ENCODE measurements at places on chromosomes 6 and 20.

- DNase-seq: peak; percentile 62
These were observed 367.6 kb upstream of the JAG1 start for GRCh38 chr20:11041396-11041795.

DNA sequence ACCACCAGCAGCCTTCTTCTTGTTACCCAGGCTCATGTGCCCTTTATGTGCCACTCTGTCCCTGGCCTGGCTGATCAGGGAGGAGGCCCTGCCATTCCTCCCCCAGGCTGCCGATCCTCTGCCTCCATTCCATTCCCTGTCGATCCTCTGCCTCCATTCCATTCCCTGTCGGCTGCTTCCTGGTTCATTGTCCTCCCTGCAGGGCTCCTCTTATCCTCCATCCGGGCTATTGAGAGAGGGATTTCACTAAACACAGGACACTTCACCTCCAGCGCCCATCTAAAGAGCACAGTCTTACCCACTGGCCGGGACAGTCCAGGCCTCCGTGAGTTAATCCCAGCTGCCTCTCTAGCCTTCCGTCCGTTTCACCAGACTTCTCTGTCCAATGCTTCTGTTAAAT is 7.7 kb upstream of the TTLL2 start:
- DNase-seq: no peak

DNA sequence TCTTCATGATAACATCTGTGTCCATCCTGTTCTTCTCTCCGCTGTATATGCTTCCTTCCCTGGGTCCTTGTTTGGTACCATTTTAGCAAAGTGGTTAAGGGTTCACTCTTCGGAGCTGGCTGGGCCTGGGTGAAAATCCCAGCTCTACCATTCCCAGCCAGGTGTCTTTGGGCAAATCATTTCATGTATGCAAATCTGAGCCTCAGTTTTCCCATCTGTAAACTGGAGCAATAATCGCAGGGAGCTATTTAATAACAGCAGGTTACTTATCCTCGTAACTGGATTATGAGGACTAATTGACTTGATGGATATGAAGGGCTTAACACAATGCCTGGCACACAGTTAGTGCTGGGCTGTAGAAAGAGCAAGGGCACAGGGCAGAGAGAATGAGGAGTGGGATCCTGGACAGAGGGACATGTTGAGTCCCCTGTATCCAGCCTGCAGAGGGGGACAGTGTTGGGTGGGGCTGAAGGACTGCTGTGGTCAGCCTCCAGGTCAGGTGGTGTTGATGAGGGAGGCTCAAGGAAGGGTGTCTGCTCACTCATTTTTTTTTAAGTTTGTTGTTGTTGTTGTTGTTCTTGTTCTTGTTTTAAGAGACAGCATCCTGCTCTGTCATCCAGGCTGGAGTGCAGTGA is 44.3 kb upstream of the FAM83D start:
- DNase-seq: no peak

DNA sequence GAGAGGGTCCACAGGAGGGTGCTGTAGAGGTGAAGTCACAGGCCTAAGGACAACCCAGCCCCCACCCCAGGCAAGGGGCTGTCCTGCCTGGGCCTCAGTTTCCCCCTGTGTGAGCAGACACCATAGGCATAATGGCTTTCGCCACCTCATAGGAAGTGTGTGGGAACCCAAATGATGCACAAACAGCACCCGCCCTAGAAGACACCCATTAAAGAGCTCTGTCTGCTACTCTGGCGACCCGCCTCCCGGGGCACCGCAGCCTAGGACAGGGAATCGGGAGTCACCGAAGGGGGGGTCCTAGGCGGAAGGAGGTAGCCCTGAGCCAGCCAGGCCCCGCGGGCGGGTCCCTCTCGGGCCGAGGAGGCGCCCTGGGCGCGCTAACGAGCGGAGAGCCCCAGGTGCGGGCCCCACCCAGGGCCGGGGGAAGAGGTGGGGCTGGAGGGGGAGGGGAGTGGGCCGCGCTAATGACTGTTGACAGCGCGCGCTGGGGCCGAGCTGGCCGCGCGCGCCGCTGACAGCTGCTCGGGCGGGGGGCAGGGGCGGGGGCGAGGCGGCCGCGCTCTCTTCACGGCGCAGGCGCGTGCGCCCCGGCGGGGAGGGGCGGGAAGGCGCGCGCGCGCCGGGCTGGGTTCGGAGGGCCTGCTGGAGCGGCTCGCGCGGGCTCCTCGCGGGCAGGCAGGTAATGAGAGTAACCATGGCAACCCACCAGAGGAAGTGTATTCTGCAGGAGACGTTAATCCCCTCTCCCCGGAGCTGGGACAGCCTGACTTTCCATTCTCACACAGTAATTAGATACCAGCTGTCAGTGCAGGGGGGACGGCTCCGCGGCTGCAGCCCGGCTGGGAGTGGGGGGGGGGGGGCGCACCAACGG is 48.9 kb downstream of the NOL4L start:
- DNase-seq: peak; percentile 52

DNA sequence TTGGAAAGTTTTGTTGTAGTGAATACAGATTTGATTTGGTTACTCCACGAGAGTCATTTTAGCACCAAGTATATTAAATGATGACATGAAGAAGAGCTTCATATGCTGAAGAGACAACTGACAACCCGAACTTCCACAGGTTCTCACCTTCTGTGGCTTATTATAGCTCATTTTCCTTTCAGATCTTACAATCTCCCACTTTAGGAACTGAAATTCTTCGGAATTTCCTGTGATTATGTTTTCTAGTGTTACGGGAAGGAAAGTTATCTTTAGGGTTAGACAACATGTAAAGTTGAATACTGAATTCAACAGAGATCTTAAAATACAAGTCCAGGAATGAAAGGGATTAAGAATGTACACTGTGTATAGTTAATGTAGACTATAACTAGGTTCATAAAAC is 49.6 kb upstream of the TXNDC5 start:
- DNase-seq: no peak

DNA sequence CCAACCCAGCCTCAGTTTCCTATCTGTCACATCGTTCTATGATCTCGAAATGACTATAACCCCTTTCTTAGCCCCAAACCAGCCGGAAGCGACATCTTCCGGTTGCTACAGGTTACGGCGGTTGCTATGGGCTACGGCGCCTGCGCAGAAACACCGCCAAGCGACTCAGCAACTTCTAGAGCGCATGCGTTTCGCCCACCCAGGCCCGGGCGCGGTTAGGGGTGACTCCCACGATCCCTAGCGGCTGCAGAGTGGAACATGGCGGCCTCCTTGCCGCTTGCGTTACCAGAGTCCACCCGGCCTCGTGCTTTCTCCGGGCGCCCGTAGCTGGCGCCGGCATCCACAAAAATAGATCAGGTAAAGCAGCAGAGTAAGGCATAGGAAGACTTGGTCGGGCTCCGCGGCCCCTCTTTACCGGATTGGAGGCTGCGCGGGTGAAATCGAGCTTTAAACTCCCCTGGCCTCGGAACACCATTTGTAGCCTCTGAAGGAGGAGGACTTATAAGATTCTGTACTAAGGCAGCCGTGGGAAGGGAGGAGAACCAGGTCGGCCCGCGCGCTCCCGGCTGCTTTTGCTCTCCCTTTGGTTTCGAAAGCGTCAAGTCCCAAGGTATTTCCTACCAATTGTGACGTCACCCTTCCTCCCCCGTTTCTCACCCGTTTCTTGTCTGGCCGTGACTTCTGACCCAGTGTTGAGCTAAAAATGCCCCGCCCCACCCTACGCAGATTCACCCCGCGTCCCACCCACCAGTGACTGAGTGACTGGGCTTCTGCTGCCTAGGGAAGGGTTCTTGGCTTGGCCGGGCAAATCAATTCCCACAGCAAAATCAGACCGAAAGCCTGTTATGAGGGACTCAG is 3.5 kb downstream of the SDCBP2 start:
- peak; percentile 96 for DNase-seq

GRCh38 chr6:21448485-21449109 is 145.0 kb upstream of the SOX4 start:
- DNase-seq: no peak

GRCh38 chr6:84539122-84539856 is 225.1 kb downstream of the TBX18 start:
- DNase-seq: no peak
